ENCODE measurements at places on chromosomes 11 and 22.

DNA sequence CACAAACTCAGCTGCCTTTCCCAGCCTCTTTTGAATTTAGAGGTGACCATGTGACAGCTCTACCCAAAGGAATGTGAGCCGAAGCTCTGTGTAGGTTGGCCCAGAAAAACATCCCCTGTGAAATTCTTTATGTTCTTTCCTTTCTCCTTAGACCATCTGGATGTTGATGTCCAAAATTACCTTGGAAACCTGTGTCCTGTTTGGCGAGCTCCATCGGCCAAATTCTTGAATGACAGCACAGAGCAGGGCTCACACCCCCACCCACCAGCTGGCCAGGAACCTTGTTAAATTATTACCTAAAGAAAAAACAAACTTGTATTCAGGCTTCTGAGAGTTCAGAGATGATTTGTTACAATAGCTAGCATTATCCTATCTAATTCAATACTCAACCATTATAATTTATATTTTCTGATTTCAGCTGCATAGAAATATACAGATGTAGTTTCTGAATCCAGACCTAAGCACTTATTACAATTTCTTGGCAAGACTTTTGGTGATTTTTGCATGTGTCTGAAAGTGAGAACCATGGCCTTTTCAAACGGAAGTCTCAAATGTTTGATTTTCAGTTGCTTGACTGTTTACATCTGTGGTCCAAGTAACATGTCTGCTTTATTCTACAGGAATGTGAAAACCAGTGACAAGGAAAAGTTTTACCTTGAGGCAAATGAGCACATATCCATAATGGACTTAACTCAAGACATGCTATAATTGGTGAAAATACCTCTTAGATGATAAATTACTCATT lies 554.2 kb downstream of the NTM start:
- no peak for DNase-seq

DNA sequence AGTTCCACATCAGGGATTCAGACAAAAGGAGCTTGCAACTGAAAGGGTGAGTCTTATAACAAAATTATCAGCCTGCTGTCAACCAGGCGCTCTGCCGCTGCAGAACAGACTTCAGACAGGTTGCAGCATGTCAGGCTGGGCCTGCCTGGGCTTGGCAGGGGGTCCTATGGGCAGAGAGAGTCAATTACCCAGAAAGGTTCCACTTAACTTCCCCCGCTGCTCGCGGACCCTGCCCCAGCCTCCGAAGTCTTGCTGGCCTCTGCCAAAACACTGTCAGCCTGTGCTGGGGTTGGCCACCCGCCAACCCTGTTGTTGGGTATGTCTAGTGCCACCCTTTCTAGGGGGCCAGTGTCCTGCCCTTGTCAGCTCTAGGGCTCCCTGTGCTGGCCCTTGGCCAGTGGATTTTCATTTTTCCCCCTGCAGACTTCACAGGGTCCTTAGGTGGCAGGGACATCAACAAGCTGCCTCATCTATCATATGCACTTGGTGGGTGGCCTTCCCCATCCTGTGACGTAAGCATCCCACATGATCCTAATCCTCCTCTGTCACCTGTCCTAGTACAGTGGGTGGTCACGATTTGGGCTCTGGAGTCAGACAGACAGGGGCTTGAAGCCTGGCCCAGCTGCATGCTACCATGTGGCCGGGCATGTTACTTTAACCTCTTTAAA lies 166.5 kb upstream of the CADM1 start:
- no peak for DNase-seq

DNA sequence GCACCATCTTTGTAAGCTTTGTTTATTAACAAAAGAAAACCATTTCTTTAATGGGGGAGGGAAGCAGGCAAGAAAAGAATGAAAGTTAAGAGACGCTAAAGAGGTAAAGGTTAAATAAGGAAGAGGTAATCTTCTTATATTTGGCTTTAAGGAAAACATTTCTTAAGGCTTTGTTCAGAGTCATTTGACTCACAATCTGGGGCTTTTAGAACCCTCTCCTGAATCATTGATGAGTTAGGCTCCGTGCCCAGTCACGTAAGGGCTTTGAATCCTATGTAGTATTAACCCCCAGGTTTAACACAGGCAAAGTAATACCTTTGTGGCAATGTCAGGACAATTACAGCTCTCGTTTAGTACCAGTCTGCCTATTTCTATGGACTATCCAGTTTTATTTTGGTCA lies 26.1 kb downstream of the MADD start:
- no peak for DNase-seq

GRCh38 chr22:17777005-17777716 lies 2.9 kb upstream of the BID start:
- peak; percentile 84 for DNase-seq

DNA sequence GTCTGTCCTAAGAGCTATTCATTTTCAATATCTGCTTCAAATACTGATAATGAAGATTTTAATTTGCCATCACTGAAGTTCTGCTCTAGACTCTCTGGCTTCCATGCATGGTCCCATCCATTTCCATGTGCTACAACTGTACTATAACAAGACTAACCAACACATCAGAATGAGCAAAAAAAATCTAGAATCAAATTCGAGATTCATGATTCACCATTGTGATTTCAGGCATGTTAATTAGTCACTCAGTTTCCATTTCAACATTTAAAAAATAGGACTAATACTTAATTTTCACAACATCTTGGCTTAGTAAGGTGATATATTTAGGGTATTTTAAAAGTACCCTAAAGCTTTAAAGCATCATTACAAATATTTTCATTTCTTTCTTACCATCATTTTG lies 22.8 kb downstream of the PICALM start:
- DNase-seq = no peak

- no peak for DNase-seq
Measured at GRCh38 chr22:45893516-45893915, 83.4 kb downstream of the WNT7B start.

- no peak for DNase-seq
Measured at GRCh38 chr11:76629116-76629852, 41.3 kb downstream of the LRRC32 start.

- DNase-seq = no peak
Measured at GRCh38 chr11:44451706-44452105, 113.8 kb upstream of the CD82 start.

DNA sequence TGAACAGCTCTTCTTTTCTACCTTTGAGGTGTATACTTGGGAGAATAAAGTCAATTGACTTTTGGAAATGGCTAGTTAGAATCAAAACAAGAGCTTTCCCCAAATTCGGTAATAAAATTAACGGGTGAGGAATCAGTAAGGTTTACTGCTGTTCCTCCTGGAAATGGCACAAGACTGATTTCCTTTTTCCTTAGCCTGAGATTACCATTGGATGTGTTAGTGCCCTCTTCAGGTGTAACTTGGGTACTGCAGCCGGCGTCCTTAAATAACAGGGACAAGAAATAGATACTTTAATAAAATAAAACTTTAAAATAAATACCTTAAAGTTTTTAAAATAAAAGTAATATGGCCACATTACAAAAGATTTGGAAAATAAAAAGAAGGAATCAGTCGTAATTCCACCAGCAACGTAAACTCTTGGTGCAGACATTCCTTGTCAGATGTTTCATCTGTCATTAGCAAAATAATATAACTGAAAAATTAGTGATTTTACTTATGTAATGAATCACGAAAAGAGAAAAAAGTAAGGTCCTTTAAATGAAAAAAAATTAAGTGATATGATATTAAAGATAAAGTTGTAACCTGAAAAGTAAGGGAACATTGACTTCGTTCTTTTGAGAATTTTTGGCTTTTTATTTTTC lies 29.7 kb downstream of the ZFTA start:
- peak; percentile 47 for DNase-seq

GRCh38 chr22:50304528-50305392 lies 2.7 kb downstream of the PLXNB2 start:
- DNase-seq = no peak

GRCh38 chr22:39178206-39179111 lies 26.0 kb upstream of the CBX7 start:
- no peak for DNase-seq

- DNase-seq = no peak
Measured at GRCh38 chr22:46330426-46330825, 5.1 kb upstream of the TRMU start.

DNA sequence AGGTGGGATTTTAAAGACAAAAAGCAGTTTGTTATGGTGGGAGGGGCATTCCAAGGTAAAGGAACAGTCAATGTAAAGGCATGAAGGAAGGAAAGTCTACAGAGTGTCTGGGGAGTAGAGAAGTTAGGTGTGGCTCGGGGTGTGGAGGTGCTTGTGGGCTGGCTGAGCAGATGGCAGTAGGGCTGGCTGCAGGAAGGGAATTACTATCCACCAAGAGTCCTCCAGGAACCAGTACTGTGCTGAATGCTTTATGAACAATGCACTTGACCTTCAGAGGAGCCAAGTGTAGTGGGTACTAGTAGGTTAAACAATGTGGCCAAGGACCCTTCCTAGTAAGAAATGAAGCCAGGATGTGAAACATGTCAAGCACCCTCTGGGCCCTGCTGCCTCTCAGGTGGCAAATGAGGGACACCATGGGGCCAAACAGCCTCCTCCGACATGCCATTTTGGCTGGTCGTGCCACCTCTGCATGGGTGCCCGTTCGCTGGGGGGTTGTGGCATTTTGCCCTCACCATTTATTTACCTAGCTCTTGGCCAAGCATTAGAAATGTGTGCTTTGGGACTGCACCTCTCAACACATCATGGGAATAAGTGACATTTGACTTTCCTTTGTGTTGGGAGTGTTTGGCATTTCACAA lies 123.6 kb upstream of the TENM4 start:
- no peak for DNase-seq

- DNase-seq = no peak
Measured at GRCh38 chr22:38879961-38880360, 7.9 kb upstream of the CBX6 start.

DNA sequence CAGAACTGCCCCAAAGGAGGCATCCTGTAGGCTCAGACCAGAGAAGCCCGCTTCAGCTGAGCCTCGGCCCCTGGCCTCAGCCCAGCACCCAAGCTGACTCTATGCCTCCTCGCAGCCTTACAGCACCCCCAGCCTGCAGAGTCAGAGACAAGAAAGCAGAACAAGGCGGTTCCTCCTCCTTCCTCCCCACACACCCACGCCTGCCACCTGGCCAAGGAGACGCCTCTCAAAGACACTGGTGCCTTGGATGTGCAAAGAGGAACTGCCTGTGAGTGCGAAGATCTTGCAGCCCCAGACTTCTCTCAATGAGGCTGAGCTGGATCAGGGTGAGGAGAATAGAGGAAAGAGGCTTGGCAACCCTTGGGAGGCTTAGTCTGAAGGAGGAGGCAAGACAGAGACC lies 60.2 kb downstream of the PDE2A start:
- DNase-seq = no peak

GRCh38 chr11:102177974-102178631 lies 67.9 kb downstream of the YAP1 start:
- DNase-seq = no peak

GRCh38 chr11:46315033-46315738 lies 32.1 kb upstream of the DGKZ start:
- peak; percentile 59 for DNase-seq

DNA sequence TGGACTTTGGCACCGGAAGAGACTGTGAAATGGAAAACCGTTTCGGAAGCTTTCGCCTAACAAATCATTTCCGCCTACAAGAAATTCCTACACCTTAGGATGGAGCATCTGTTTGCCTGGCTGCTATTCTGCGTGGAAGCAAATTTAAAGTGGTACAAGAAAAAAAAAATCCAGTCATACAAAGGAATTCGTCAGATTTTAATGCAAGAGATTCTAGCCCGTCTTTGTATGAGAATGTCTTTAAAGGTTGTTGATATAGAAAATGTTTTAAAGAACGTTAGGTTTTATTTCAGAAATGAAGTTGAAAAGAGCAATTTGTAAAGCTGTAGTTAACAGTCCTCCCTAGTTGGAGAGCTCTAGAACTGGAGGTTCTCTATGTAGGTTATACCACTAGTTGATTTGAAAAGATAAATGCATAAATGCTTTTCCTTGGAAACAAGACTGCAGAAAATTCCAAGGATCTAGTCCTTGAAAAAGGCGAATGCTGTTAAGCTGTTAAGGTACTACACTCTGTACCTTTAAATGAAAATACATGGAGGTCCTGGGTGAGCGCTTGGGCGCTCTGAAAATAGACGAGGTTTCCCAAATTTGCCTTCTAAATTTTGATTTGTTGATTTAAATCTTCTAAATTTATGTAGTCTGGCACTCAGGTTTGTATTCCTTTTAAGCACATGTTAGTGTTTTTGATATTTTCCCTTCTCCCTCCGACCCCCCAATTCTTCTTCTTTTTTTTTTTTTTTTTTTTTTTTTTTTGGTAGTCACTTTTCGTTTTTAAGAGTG lies 2.4 kb downstream of the NCR3LG1 start:
- DNase-seq = peak; percentile 10

DNA sequence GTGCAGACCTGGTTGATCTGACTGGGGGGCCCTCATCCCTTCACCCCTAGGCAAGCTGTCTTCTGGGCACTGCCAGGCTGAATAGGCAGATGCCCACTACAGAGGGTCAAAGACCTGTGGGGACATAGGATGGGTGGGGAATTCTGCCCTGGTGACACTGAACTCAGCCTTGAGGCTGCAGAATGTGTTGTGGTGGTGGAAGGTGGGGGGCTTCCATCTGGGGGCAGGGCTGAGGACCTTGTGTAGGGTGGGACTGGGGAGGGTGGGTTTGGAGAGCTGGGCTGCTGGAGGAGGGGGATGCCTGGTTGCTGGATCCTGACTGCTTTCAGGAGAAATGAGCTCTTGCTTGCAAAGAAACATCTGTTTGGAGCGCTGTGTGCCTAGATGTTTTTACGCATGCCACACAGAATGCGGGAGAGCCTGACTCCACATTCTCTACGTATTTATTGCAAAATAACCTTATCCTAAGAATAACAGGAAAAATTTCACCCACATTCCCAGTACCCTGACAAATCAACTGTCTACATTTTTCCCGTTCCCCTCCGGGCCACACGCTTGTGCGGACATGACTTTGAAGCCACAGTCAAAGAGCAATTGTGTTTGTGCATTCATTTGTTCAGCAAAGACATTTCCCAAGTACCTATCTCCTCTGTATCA lies 18.3 kb downstream of the SMIM38 start:
- DNase-seq = no peak

GRCh38 chr22:44217346-44217745 lies 36.6 kb downstream of the PARVG start:
- no peak for DNase-seq

GRCh38 chr11:130872981-130873380 lies 43.3 kb downstream of the SNX19 start:
- no peak for DNase-seq

DNA sequence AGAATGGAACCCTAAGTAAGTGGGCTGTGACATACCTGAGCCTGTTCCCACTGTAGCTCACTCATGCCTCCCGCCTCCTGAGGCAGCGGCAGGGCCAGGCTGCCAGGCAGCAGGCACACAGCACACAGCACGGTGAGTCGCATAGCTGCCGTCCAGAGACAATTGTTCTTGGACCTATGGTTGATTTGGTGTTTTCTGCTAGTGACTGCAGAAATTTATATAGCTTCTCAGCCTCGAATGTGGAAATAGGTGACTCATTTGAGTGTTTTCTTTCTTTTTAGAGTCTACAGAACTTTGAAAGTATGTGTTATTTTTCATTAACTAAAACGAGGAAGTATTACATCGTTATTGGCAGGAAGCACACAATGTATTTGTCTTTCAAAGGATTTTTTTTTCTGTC lies at the start of gene MMP7:
Gene MMP7 (minus strand): TSS at position 190 of the 400 bp plus-strand sequence. CDS start 47 bp downstream, at position 143.
- no peak for DNase-seq

- no peak for DNase-seq
Measured at GRCh38 chr11:74479732-74480123, 12.4 kb upstream of the KCNE3 start.

- DNase-seq = peak; percentile 17
Measured at GRCh38 chr22:29202212-29203192, 3.2 kb upstream of the EMID1 start.
